ENCODE measurements at places on chromosomes 13 and 19.

DNA sequence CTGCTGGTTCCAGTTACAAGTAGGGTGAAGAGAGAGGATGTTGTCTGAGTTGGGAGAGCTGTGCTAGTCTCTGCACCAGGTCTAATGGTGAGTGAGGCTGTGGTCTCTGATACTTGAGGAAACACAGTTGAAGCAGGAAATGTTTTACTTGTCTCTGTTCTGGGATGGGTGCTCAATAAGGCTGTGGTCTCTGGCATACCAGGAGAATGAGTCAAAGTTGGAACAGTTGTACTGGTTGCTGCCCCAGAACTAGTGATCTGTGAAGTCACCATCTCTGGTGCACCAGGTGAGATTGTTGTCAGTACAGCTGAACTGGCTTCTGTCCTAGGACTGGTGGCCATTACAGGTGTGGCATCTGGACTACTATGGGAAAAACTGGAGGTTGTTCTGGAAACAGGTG, 74.7 kb downstream of the MUC16 start:
- no peak for DNase-seq

DNA sequence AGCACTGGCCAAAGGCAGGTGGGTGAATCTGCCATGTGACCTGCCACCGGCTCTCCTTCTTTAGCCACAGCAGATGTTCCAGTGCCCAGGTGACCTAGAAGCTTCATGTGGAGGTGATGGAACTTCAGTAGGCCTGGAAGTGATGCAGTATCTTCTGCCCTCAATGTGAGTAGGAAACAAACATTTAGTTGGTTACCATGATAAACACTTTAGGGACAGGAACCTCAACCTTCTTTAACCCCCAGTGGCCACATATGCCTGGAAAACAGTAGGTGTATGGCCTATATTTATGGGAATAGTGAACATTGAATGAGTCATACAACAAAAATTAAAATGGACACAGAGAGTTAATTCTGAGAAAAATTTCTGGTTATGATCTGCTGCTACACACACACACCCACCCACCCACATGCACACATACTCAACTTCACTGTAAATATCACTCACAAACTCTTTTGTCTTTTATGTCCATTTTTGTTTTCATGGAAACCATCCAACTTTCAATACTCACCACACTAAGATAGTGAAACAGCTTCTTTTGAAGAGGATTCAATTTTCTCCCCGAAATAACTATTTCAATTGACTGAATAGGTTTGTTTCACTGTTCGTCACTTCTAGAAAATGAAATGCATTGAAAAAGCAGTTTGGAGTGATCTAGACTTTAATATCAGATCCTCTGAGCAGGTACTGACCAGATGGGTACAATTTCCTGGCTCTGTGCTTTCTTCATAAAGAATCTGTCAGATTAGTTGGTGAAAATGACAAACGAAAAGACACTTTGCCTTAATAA, 97.3 kb downstream of the STARD13 start:
- DNase-seq: no peak

DNA sequence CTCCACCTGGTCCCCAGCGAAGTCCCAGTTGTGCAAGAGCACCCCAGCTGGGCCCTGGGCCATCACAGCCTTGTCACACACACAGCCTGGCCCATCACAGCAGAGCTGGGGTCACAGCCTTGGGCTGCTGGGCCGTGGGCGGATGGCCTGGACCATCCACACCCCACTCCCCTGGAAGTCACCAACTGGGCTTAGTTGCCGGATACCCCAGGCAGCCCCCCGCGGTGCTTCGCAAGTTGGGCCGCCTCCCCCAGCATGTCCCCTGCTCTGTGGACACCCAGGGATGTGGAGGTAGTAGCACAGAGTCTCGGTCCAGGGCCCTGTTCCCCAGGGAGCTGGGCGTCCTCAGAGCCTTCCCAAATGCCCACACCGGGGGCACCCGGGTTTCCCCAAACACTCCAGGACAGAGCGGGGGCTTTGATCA, 4.5 kb upstream of the ZNF554 start:
- DNase-seq: no peak

GRCh38 chr19:44092108-44092507, 2.1 kb upstream of the ZNF224 start:
- no peak for DNase-seq

DNA sequence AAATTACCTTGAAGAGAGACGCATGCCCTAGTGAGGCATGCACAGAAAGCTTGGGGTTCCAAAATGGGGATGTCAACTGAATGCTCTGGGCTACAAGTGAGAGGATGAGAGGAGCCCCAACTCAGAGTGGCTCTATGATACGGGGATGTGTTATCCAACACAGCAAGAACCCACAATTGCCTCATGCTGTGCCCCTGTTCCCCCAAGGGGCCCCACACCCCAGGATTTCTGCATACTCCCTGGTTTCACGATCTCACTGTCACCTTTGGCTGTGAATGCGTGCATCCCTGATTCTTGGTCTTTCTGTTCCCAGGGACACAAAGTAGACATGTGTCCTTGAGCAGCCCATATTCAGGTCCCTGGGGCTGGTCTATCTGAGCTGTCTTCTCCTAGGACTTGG, 29.3 kb downstream of the WDR88 start:
- no peak for DNase-seq

DNA sequence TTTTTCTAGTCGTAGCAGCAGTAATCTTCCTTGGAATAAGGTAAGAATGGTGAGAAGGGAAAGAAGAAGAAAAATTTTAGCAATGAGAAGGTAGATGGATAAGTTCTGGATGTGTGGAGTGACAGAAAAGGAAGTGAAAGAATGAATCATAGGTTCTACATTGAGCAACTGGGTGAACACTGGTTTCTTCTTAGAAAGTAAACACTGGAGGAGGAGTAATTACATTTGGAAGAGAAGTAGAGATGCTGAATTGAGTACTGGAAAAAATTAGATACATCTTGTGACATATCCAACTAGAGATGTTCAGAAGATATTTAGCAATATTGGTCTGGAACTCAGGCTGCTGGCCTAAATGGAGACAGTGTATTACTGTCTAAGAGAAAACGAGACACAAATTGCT, 148.5 kb downstream of the GPC5 start:
- no peak for DNase-seq

DNA sequence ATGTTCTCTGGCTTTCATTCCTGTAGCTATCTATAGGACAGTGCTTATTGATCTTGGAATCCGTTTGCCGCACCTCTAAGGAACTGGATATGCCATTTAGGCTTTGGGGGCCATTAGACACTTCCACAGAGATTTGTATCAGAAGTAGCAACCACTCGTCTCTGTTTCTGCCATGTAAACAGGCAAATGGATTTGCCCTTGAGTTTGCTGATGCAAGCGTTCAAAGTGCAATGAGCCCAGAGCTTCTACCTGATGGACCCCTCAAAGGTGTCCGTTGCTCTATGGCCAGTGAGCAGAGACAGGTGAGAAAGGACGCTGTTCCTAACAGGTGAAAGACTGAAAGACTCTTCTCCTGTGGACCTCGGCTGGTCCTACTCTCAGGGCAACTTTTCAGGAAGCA, 302.9 kb downstream of the ZNF536 start:
- DNase-seq: no peak

GRCh38 chr19:33750587-33751435, 45.9 kb upstream of the KCTD15 start:
- DNase-seq: no peak

GRCh38 chr19:35168196-35168595, 13.7 kb downstream of the FXYD5 start:
- DNase-seq: no peak

DNA sequence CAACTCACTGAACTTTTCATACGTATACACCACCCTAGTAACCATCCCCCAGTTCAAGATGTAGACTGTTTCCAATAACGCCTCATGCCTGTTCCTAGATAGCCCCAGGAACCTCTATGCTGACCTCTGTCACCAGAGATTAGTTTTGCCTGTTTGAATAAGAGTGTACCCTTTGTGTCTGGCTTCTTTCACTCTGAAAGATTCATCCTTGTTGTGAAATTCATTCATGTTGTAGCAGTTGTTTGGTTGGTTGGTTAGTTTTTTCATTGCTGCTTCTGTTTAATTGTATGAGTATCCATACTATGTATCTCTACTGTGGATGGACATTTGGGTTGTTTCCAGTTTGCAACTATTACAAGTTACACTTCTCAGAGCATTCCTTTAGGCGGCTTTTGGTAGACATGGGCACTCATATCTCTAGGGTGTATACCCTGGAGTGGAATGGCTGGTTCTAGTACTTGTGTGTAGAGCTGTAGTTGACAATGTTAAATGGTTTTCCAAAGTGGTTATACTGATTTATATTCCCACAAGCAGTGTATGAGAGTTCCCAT, 1.6 kb downstream of the RNASEH2B start:
- no peak for DNase-seq

DNA sequence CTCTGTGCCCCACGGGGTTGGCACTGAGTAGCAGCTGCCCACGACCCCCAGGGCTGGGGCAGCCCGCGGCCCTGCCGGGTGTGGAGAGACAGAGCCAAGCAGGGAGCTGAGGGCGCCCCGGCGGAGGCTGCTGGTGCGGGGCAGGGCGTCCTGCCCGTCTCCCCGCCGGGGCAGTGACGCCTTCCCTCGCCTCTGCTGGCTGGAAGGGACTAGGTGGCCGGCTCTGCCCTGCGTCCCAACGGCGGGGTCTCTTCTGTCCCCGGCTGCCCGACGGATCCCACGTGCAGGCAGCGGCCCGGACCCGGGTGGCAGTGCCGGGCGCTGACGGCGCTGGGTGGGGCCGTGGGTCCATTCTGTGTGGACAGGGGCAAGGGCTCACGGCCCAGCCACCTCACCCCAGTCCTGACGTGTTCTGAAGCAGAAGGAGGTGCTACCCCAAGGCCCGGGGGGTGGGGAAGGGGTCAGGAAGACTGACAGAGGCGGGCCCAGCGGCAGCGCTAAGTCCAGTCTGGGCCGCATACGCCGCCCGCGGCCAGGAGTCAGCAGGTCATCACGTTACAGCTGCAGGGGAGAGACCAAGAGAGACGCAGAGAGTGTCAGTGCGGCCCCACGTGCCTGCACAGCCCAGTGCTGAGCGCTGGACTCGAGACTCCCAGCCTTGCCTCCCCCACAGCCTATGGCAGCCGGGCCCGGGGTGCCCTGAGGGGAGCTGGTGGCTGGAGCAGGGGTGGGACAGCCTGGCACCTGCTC, 15.1 kb upstream of the PLPP2 start:
- DNase-seq: no peak

DNA sequence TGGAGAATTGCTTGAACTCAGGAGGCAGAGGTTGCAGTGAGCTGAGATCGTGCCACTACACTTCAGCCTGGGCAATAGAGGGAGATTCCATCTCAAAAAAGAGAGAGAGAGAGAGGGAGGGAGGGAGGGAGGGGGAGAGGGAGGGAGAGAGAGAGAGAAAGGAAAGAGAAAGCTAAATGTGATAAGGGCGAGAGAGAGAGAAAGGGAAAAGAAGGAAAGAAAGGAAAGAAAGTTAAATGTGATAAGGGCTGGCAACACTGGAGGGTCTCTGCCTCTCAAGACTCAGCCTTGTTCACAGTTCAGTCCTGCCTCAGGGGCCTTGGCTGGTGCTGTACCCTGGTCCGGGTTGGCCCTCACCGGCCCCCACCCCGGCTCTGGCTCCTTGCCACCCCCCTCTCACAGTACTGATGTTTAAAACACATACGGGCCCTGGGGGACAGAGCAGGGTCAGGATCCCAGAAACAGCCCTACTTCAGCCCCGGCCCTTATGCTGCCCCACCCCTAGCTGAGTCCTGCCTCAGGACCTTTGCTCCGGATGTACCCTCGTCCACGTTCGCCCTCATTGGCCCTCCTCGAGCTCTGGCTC, 3.5 kb downstream of the MAP1S start:
- no peak for DNase-seq

GRCh38 chr19:29662604-29663404, 2.5 kb upstream of the PLEKHF1 start:
- no peak for DNase-seq

- no peak for DNase-seq
These were observed 18.6 kb downstream of the FCGBP start for GRCh38 chr19:39915848-39916215.
